ENCODE measurements at places on chromosomes 4 and X.

- no peak for DNase-seq
Observed at GRCh38 chrX:15873566-15873965, 19.0 kb upstream of the AP1S2 start.

DNA sequence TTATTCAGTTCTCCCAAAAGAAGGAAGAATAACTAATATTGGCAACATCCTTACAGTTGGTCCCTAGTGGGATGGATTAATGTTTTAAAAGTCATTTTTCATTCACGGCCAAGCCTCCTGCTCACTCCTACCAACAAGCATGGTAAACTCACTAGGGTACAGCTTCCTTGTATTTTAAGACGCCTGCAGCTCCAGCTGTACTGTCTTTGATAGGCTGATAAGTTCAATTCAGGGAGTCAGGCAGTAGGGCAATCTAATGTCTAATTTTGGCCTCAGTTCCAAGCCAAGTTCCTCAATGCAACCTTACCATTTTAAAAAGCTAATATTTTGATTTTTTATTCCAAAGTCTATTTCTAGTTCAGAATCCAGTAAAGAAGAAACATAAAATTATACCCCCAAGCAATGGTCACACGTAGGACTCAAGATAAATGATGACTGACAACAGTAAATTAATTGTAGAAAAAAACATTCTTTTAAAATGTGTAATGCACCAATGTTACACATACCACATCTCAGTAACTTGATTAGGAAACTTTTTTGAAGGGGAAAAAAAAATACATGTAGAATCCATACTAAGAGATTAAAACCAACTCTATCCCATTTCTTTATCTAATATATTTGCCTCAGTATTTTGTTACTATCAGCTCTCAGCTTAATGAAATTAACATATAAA, 9.3 kb downstream of the LCORL start:
- no peak for DNase-seq

DNA sequence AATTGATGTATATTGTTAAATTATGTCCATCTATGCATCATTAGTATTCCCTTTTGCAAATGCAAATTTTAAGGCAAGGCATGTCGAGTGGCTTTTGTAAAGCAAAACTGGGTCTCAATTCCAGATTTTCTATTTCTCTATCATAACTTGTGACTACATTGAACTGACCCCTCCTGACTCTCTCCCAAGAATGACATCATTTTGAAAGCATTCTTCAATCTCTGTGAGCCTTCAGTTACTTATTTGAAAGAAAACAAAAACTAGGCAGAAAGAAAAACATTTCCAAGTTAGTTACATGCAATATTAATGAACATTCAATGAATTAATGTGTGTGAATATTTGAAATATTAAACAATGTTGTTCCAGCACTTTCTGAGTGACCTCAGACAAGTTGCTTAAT, 314.3 kb upstream of the CLNK start:
- DNase-seq, result no peak

- DNase-seq, result no peak
Observed at GRCh38 chr4:161816958-161817357, 346.8 kb downstream of the FSTL5 start.

- DNase-seq, result no peak
Observed at GRCh38 chrX:102684772-102685520, 27.3 kb upstream of the GPRASP2 start.

GRCh38 chrX:115940888-115941332, 229.6 kb upstream of the AGTR2 start:
- no peak for DNase-seq

GRCh38 chr4:177105536-177105935, 204.1 kb upstream of the NEIL3 start:
- DNase-seq, result no peak

GRCh38 chrX:142688256-142688655, 337.5 kb upstream of the SPANXN4 start:
- DNase-seq, result no peak

DNA sequence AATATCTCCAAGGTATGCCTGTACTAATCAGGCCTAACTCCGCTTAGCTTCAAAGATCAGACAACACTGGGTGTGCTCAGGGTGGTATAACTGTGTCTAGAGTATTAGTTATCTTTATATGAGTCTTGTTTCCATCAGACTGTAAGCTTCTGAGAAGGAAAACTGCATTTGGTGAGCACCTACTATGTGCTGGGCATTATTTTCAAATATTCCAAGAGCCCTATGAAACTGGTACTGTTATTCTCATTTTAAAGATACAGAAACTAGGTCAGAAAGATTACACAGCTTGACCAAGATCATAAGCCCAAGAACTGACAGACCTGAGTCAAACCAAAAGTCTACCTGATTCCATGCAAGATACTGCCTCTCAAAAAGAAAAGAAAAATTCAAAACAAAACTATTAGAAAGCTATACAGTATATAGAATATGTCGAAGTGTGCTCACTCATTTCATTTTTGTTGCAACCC, 44.4 kb downstream of the LRBA start:
- DNase-seq, result no peak

All from stimulated activated CD4-positive, alpha-beta T cell treated with anti-CD3 and anti-CD28 coated beads, Interleukin-15, amount 100 ng/mL, for 1 hour (primary cell).